ENCODE measurements at places on chromosomes 16 and 17.

DNA sequence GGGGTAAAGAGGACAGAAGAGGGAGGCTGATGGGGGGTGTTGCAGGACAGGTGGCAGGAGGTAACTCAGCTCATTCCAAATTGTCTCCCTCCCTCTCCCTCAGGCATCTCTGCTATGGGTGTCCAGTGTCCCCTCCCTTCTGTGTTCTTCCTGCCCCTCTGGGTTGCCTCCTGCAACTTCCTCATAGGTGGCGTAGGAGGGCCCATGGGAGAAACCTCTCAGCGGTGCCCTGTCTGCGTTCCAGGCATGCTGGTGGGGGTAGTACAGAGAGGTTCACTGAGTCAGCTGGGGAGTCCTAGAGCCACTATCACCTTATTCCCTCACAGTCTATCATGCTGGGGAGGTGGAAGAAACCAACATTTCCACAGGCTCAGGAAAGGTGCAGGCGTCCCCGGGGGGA is 14.7 kb upstream of the ODF4 start:
- no peak for DNase-seq

- no peak for DNase-seq
Observed at GRCh38 chr17:44362949-44363612, 572 bp downstream of the FAM171A2 start.

DNA sequence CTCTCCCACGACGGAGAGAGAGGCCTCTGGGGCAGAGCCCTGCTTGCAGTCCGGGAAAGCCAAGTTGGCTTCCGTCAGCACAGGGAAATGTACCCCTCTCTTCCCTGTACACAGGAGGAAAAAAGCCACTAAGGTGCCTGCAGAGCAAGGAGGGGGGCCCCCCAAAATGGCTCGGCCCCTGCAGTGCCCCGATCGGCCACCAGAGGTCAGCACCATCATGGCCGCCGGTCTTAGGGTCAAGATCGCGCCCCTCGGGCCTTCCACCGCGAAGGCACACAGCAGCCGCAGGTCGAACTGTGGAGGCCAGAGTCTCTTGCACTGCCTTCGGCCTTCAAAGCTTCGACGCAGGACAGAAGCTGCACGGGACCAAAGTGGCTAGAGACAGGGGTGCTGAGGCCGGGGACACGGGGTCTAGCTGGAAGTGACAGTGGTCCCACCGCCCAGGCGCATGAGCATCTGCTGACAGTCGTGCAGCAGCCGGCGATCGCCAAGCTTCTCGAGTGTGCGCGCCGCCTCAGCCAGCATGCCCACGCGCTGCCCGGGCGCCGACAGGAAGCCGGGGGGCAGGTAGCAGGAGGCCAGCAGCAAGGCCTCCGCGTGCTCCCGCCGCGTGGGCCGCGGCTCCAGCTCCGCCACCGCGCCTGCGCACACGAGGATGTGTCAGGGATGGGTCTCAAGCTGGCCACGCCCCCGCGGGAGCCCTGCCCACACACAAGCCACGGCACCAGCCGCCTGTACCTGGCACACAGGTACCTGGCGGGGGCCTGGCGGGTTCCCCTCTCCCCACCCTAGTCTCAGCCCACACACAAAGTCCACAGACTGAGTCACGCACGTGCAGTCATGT is 24.4 kb downstream of the SREBF1 start:
- no peak for DNase-seq

- no peak for DNase-seq
Observed at GRCh38 chr16:4933871-4934395, 3.0 kb downstream of the PPL start.

DNA sequence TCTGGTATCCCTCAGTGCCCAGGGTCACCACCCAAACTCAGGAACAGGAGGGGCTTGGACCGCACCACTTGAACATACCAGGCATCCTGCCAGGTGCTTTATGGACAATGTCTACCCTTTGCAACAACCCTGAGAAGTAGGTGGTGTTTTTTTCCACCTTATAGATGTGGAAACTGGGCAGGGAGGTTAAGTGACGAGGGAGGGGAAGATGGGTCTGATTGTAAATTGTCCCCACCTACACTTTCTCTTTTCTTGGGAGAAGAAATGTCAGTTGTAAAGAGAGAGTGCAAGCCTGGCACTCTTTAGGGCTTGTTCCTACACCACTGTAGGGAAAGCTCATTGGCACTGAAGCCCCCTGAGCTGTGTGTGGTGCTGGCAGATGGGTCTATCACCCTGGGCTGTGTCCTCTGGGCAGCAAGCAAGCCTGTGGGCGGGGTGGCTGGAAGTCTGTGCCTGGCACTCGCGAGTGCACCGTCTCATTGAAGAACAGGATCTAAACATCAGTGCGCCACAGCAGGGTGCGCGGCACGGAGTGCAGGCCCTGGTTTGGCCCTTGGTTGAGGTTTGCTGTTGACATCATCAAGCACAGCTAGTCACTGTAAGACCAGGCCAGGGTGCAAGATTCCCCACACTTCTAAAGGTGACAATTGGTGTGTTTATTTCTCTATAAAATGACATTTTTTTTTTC is 15.1 kb downstream of the NOD2 start:
- DNase-seq = no peak

DNA sequence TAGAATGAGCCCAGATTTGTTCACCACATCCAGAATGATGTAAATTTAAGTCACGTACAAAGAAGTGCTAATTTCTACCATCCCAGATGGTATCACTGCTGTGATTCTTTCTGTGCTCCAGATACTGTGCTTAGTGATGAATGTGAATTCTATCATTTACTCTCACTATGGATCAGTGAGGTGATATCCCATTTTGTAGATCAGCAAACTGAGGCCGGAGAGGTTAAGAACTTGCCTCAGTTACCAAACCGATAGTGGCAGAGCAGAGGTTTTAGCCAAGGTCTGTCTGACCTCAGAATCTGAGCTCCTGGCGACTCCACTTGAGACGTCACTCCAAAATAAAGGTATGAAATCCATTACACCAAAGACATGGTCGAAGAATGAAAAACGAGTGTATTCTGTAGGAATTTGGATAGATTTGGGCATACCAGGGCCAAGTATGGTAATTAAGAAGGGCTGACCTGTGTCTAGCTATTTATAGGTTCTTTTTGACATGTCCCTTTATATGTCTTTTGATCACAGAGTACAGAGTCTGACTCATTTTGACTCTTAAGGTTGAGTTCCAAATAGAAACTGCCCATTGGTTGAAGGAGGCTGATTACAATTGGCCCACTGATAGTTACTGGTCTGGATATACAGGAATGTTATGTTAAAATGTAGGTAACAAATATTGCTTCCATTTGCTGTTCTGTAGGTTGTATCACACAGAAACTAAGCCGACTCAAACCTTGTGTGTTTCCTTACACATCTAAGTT is 10.0 kb downstream of the MAP2K6 start:
- DNase-seq = no peak

GRCh38 chr16:68290450-68290849 is 20.3 kb downstream of the SLC7A6OS start:
- DNase-seq = no peak

GRCh38 chr17:31310260-31310659 is 3.6 kb downstream of the EVI2B start:
- DNase-seq = no peak

GRCh38 chr17:47684025-47684424 is 9.9 kb upstream of the TBKBP1 start:
- no peak for DNase-seq

- no peak for DNase-seq
Observed at GRCh38 chr17:68599091-68599490, 2.1 kb downstream of the FAM20A start.

- DNase-seq = no peak
Observed at GRCh38 chr16:1461146-1461545, 13.7 kb downstream of the CLCN7 start.

GRCh38 chr17:77281904-77282367 is 141.2 kb downstream of the SEC14L1 start:
- DNase-seq = no peak

GRCh38 chr17:31293581-31293980 is 3.5 kb downstream of the OMG start:
- DNase-seq = no peak

- no peak for DNase-seq
Observed at GRCh38 chr16:66378741-66379570, 12.5 kb downstream of the CDH5 start.

DNA sequence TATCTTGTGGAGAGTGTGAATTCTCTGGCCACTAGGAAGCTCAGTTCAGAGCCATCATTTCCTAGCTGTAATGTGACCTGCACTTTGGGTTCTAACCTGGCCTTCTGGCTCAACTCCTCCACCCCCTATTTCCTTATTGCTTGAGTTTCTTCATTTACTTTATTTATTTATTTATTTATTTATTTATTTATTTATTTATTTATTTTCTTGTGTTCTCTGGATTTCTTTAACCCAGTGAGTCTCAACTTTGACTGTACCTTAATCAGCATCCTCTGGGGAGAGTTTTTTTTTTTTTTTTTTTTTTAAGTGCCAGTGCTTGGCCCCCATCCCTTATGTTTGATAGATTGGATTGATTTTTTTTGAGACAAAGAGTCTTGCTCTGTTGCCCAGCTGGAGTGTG is 18.1 kb downstream of the EPN2 start:
- no peak for DNase-seq

- DNase-seq = no peak
Observed at GRCh38 chr16:81469710-81470535, 25.3 kb downstream of the CMIP start.

DNA sequence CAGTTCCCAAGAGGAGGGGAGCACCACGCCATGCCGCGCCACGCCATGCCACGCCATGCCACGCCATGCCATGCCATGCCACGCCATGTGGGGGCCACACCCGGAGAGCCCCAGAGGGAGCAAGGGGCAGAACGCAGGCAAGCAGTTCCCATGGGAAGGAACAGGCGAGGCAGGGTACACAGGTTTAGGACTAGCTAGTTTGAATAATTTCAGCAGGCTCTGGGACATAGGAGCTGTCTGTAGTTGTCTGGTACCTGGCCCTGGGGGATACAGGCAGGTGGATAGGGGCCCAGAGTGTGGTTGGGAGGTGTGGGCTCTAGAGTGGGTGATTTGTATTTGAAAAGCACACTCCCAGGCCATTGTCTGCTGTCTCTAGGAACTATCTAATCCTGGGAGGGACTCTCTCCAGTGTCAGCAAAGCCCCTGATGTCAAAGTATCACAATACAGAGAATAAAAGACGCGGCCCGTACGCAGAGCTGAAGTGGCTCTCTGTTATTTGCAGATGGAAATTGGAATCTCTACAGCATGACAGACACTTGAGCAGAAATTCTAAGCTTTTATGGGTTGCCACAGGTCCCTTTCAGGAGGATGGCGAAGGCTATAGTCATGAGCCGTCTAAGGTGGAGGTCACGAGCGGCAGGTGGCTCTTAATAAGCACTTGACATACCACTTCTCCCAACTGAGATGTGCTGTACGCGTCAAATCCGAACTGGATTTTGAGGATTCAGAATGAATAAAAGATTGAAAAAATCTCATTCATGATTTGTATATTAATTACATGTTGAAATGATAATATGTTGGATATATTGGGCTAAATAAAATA is 220.8 kb upstream of the TNRC6C start:
- no peak for DNase-seq

DNA sequence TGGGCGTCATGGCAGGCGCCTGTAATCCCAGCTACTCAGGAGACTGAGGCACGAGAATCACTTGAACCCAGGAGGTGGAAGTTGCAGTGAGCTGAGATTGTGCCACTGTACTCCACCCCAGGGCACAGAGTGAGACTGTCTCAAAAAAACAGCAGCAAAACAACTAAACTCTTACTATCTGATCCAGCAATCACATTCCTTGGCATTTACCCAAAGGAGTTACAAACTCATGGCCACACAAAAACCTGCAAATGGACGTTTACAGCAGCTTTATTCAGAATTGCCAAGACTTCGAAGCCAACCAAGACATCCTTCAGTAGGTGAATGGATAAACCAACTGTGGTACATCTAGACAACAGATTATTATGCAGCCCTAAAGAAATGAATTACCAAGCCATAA is 4.0 kb downstream of the SIAH1 start:
- DNase-seq = no peak

- no peak for DNase-seq
Observed at GRCh38 chr17:5097101-5097834, 14.4 kb downstream of the ZNF232 start.

GRCh38 chr17:28255616-28256015 is 63.4 kb upstream of the TMEM97 start:
- no peak for DNase-seq

- DNase-seq = no peak
Observed at GRCh38 chr16:1990101-1990350, 256 bp downstream of the SYNGR3 start.

GRCh38 chr16:27717726-27718125 is 167.8 kb downstream of the KATNIP start:
- no peak for DNase-seq

- no peak for DNase-seq
Observed at GRCh38 chr17:82435103-82435502, 15.4 kb downstream of the CYBC1 start.

GRCh38 chr17:15143524-15143923 is 121.6 kb downstream of the PMP22 start:
- no peak for DNase-seq

DNA sequence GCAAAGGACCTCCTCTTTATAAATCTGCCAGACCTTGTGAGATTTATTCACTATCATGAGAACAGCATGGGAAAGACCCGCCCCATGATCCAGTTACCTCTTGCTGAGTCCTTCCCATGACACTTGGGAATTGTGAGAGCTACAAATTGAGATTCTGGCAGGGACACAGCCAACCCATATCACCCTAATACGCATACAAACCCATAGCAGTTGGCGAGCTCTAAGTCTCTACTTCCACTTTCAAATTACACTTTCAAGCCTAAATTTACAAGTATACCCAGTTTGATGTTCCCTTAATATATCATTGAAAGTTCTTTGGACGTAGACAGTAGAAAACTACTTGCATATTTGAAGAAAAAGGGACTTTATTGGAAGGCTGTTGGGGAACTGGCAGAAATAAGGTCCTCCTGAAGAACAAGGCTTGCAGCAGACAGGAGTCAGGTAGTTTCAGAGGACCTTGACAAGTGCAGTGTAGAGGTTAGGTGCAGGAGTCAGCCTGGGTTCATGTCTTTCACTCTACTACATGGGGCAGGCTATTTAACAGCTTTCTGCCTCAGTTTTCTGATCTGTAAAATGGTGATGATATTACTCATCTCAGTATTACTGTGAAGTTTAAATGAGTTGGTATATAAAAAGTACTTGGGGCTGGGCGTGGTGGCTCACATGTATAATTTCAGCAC is 107.9 kb upstream of the EEF2KMT start:
- DNase-seq = no peak
